Stimulated activated CD4-positive, alpha-beta T cell treated with anti-CD3 and anti-CD28 coated beads, Interleukin-1b, Interleukin-23, amount 100 ng/mL, for 48 hours (primary cell): ENCODE measurements at places on chromosomes 3 and 15.

DNA sequence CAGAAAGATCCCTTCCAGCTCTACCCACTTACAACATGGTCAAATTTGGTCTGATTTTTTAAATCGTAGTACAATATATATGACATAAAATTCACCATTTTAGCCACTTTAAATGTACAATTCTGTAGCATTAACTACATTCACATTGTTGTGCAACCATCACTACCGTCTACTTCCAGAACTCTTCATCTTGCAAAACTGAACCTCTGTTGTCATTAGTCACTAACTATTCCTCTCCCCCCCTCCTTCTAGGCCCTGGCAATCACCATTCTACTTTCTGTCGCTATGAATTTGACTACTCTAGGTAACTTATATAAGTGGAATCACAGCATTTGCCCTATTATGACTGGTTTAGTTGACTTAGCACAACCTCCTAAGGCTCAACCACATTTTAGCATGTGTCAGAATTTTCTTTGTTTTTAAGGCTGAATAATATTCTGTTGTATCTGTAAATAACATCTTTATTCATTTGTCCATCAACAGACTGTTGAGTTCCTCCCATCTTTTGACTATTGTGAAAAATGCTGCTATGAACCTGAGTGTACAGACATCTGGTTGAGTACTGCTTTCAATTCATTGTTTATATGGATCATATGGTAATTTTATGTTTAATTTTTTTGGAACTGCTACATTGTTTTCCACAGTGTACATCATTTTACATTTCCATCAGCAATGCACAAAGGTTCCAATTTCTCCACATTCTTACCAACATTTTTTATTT, 35.5 kb upstream of the CCR2 start:
- no peak for DNase-seq

DNA sequence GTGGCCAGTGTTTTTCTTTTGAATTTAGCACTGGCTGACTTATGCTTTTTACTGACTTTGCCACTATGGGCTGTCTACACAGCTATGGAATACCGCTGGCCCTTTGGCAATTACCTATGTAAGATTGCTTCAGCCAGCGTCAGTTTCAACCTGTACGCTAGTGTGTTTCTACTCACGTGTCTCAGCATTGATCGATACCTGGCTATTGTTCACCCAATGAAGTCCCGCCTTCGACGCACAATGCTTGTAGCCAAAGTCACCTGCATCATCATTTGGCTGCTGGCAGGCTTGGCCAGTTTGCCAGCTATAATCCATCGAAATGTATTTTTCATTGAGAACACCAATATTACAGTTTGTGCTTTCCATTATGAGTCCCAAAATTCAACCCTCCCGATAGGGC, 43.5 kb downstream of the AGTR1 start:
- no peak for DNase-seq

DNA sequence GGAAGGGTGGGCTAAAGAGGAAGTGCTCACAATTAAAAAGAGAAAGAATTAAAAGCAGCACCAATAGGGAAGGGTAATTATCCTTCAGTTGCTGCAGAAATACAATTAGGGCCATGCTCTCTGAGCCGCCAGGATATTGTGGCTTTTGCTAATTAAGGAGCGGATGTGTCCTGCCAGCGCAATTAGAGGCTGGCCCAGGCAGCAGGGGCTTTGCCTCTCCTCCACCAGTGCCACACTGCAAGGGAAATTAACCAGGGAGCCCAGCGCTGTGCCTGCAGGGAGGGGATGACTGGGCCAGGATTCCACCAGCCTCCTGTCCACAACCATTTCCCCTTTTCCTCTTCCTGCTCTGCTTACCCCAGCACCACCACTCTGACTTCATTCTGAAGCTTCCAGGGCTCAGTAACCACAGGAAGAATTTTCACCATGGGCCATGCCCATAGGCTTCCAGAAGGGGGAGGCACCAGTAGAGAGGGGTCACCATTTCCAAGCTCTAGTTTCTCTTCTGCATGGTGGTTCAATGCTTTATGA, 10.4 kb upstream of the AEN start:
- no peak for DNase-seq

DNA sequence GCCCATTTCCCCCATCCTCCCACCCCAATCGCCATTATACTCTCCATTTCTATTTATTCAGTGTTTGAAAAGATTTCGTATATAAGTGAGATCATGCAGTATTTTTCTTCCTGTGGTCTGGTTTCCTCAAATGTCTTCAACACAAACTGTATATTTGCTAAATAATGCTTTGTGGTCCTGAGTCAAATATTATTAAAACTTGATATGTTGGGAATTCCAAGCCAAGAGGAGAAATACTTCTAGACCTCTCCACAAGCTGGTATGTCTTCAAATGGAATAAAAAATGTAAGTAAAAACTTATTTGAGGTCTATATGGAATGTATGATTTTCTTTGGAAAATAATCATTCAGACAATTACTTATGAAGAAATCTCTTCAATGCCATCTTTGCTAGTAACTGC, 122.5 kb upstream of the TSC22D2 start:
- no peak for DNase-seq

DNA sequence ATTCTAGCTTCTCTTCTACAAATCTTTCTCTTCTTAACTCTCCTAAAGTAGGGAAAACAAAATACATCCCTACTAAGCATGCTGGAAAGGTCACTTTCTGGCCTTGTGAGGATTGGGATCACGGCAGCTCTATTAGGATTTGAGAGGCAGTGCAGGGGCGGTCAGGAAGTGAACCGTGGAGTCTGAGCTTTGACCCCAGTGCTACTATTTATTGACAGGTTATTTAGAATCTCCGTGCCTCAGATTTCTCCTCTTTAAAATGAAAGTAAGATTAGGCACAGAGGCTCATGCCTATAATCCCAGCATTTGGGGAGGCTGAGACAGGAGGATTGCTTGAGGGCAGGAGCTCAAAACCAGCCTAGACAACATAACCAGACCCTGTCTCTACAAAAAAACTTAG, 42.0 kb upstream of the CHRM5 start:
- DNase-seq = no peak

DNA sequence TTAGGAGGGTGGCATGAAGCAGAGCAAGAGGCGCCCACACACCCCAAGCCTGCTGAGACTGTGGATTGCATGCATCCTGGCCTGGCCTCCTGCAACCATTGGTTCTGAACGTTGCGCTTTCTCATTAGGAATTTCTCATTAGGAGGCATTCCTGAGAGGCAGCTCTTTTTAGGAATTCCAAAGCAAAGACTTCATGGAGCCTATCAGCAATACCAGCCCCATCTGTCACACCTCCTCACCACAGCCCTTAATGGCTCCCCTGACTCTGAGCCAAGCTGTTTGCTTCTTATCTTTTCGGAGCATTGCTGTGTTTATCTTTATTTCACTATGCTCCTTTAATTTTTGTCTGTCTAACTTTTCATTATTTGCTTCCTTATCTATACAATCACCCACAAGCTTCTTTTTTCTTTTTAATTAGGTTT, 226.9 kb downstream of the CACNA2D3 start:
- DNase-seq = no peak

- no peak for DNase-seq
Measured at GRCh38 chr15:78023865-78024518, 53.5 kb downstream of the TBC1D2B start.

DNA sequence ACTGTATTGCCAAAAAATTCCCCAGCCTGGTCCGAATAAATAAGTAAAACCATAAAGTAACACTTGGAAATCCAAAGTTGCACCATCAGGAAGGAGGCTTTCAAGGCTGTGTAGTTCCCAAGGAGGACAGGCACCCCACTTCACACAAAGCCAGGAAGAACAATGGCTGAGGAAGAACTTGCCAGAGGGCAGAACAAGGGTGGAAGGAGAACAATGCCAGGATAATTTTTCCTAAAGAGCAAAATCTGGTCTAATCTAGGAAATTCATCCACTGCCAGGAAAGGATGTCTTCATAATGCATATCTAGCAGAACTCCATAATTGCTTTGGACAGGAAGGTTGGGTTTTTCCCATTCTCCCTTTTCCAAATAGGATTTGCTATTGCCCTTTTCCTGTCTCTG, 15.7 kb upstream of the ARID3B start:
- DNase-seq = no peak

DNA sequence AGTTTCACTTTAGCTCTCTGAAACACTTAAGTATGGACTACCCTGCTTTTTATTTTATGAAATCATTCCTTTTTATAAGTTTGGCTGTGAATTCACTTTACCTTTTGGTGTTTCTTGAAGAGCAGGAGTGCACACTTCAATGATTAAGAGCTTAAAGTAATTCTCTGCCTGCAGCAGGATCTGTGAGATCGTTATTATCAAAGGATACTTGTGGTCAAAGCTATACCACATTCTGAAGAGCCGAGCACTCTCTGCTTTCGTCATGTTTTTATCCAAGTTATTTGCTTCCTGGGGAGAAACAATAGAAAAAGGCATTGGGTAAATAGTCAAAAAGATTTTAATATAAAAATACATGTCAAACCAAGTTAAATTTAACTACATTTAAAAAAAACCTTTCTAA, 243.7 kb downstream of the CHST2 start:
- DNase-seq = no peak

- DNase-seq = no peak
Measured at GRCh38 chr3:123042413-123042812, 14.8 kb upstream of the SEMA5B start.

- no peak for DNase-seq
Measured at GRCh38 chr15:93288728-93289294, 199.8 kb upstream of the RGMA start.
